ENCODE measurements at places on chromosomes 7 and 10.
A peak's percentile ranks its signal among the peaks of the same experiment; 100 is the strongest.

- no peak for ATAC-seq
Measured at GRCh38 chr10:44008917-44009709, 360.4 kb upstream of the ZNF32 start.

DNA sequence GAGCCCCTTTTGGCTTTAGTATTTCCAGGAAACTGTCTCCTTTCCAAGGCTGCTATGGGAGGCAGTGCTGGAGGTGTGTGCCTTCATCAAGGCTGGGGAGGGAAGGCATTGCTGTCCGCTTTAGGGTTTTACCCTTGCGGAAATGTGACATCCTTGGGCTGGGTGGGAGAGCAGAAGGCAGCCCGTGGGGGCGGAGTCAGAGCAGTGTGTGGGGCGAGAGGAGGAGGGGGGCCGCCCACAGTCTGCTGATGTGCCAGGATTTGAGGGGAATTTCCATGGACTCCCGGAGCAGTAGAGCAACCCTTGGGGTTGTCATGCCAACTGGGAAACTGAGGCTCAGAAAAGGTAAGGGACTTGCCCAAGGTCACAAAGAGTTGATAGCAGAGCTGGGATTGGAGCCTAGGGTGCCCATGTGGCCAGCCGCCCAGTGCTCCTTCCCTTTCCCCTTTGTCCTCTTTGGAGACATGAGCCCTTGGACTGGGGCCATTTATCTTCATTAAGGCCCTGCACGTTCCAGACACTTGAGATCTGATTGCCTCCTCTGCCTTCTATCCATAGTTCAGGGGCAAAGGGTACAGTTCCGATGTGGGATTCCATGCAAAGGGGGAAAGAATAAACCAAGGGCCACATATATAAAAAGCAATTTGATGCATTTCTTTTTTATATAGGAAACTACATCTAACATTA is 22.2 kb downstream of the TSPAN15 start:
- no peak for ATAC-seq

GRCh38 chr7:35909870-35910357 is 109.1 kb downstream of the SEPTIN7 start:
- ATAC-seq, result no peak

DNA sequence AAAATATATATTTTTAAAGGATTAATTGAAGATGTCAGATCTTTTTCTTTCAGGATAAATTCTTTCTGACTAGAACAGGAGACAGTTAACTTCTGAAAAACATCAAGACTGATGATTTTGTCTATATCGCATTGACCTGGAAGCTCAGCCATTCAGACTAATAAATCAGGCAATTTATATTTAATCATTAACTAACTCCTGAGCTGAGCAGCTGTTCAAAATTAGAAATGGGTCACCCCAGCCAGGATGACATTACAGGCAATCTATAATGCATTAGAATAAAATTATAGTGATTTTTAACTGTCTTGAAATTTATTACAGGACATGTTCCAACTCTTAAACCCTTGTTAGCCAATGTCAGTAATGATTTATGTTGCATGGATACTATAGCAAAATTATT is 139.9 kb downstream of the CDCA7L start:
- ATAC-seq, result no peak

GRCh38 chr7:8063706-8064297 is 95.2 kb downstream of the GLCCI1 start:
- no peak for ATAC-seq

DNA sequence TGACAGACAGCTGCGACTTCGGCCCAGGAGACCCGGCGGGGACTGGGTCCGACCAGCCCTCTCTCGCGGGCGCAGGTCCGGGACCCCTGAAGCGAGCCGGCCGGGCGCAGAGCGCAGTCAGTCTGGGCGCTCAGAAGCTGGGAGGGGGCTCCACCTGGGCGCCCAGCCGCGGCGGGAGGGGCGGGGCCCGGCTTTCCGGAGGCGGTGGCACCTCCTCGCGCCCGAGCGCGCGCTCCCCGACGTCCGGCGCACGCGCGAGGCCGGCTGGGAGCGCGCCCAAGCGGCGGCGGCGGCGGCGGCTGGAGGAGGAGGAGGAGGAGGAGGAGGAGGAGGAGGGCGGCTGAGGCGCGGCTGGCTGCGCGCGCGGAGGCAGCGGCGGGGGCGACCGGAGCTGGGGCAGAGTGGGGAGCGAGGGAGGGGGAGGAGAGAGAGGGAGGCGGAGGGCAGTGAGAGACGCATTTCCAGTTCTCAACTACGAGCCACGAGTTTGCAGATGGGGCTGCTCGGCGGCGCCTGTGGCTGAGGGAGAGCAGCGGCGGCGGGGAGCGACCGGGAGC is at the start of gene PALS2:
Gene PALS2 (plus strand): TSS at position 456 of the 557 bp plus-strand sequence. CDS start 50,216 bp downstream, outside the sequence.
- ATAC-seq, result peak; percentile 83

GRCh38 chr7:50268990-50269389 is 35.5 kb upstream of the IKZF1 start:
- ATAC-seq, result no peak

DNA sequence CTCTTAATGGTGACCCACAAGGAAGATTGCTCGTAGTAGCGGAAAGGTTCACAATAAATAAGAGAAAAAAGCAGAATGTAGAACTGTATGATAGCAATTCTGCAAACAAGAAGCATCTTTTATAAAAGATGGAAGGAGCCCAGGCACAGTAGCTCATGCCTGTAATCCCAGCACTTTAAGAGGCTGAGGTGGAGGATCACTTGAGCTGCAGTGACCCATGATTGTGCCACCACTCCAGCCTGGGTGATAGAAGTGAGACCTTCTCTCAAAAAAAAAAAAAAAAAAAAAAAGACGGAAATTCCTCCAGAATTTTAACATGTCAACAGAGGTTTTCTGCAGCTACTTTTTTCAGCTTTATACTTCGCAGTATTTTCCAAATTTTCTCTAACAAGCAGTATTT is 13.2 kb downstream of the GATAD1 start:
- no peak for ATAC-seq

GRCh38 chr10:78436222-78436573 is 402.5 kb downstream of the RPS24 start:
- ATAC-seq, result no peak

DNA sequence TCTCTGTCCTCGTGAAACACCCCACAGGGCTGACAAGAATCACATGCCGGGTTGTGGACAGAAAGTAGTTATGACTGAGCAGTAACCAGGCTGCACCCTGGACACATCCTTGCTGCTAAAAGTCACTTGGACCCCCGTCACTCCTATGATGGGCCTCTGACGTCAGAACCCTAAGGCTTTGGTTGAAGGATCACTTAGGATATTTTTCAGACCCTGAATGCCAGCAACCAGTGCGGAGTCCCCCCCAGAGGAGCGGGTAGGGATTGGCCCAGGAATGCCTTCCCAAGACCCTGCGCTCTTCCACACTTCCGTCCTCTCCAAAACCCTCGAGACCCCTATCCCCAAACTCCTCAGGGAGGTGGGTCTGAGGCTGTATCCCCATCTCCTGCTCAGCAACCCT is 52.1 kb downstream of the CFAP46 start:
- ATAC-seq, result no peak

- ATAC-seq, result no peak
Measured at GRCh38 chr10:43802988-43803696, 154.5 kb upstream of the ZNF32 start.

- ATAC-seq, result no peak
Measured at GRCh38 chr7:135862586-135863340, 114.2 kb upstream of the FAM180A start.

GRCh38 chr10:98173260-98173659 is 38.8 kb downstream of the R3HCC1L start:
- no peak for ATAC-seq

- ATAC-seq, result no peak
Measured at GRCh38 chr10:78964952-78965633, 103.7 kb upstream of the ZMIZ1 start.

DNA sequence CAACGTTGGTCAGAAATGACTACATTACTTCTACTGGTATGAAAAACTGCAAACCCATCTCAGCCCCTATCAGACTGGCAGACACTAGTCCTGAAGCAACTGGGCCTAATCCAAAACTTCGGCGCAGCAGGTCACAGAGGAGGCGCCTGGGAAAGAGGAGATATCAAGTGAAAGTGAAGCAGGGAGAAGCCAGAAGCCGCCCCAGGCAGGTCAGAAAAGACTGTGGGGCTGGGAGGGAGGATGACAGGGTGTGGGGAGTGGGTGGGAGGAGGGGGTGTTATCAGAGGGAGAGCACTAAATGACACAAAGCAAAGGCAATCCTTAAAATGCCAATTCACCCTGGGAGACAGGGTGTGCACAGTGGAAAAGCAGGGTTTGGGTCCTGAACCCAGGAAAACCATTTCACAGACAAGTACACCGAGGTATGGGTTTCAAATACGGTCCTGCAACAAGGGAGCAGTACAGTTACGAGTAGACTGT is 731 bp downstream of the CHCHD3 start:
- no peak for ATAC-seq

DNA sequence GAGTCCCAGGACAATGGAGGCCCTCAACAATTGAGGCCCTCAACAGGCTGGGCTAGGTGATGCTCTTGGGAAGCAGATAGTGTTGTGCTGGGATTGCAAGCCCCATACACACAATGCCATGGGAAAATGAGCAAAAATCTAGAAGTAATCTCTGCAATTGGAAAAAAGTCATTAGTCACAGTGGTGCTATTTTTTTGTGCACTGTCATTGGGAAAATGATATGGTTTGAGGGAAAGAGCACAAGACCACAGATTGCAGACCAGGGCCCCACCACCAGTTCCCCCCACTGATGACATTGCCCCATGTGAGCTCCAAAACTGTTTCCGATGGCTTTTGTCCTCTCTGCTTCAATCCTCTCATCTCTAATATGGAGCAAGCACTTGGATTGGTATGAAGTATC is 1.9 kb downstream of the KCTD7 start:
- no peak for ATAC-seq

DNA sequence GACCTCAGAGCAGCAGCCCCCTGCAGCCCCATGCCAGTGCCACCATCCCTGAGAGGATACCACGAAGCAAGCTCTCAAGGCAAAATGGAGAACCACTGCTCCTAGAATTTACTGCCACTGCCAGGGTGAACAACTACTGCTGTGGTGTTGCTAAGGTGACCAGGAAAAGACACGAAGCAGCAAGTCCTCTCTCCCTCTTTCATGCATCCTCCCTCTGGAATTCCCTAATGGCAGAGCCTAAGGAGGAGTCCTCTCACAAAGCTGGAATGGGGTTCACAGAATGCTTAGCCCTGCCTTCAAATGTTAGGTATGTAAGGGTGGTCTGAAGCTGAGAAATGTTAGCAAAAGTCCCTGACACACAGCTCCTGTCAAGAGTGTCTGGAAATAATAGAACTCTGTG is 35.8 kb upstream of the NPSR1 start:
- no peak for ATAC-seq

DNA sequence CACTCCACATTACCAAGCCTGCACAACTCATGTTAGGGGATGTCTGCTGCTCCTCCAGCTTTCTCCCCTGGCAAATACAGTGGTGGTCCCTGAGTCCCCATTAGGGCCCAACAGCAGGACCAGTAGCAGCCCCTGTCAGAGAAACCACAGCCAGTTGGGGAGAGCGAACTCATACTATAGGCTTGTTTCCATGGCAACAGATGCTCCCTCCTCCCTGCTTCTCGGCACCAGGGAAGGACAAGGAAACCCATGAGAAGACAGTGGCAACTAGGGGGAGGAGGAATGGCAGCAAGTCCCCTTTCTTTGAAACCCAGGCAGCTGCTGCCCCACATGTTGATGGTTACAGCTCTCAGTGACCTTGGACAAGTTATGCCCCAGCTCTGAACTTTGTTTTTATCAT is 326.4 kb downstream of the KCNMA1 start:
- ATAC-seq, result no peak

GRCh38 chr7:135716677-135717238 is 11.2 kb downstream of the SLC13A4 start:
- ATAC-seq, result no peak

DNA sequence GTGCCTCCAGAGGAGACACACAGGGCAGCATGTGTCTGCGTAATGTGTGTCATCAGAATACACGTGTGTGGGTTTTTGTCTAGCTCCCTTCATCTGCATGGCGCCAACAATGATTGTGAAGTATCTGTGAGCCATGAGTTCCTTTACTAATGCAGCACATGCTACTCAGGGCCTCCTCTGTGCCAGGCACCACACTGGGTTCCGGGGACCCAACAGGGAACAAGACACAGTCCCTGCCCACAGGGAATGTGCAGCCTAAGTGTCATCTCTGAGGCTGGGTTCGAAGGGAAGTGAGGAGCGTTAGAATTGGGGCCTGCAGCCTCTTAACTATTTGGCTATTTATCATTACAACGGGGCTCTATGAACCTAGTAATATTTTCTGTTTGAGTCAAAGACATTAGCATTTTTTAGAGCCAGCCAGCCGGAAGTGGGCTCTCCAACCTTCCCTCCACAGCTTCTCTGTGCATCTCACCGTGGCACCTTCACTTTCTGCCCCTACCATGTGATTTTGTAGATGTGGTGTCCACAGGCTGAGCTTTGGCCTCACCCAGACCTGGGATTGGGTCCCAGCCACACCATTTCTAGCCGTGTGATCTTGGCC is 43.9 kb upstream of the SRGN start:
- peak; percentile 71 for ATAC-seq

DNA sequence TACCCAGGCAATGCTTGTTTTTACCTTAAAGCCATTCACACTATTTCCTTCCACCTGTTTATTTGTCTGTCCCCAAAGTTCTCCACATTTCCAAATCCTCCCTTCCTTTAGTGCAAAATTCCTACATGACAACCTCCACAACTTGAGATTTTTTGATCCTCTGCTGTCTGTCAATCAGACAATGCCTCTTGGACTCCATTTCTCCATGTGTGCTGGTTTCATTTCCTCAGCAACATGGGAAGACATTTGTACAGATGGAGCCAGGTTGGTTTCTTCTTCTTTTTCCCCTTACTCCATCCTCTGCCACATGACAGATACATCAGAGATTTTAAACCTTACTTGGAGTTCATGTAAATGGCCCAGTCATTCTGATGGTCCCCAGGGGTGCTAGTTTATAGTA is 19.1 kb upstream of the GIMAP2 start:
- ATAC-seq, result no peak

GRCh38 chr10:101941871-101942270 is 98.3 kb upstream of the KCNIP2 start:
- no peak for ATAC-seq

- ATAC-seq, result no peak
Measured at GRCh38 chr7:117679120-117679519, 194.1 kb downstream of the CTTNBP2 start.

GRCh38 chr10:12512332-12513002 is 163.1 kb downstream of the CAMK1D start:
- no peak for ATAC-seq

DNA sequence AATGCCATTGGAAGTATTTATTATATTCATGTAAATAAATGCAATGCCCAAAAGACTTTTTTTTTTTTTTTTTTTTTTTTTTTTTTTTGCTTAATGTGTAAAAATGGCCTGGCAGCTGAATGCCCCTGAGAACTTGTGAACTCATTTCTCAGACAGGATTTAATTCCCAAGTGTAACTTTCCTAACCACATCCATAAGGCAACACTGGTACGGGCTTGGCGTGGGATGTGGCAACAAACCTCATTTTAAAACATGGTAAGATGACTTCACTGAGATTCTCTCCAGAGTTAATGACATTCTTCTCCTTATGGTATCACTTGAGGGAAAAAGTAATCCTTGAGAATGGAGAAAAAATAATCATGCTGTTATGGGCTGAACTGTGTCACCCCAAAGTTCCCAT is 150.4 kb downstream of the DGKI start:
- no peak for ATAC-seq

Data from stimulated activated memory B cell treated with anti-CD40 and anti-IgM and Interleukin-4, amounts not matched to agents 10 μg/mL and 1 μg/mL and 100 μg/mL, for 72 hours (primary cell).